ENCODE measurements at places on chromosomes 5 and 9.

DNA sequence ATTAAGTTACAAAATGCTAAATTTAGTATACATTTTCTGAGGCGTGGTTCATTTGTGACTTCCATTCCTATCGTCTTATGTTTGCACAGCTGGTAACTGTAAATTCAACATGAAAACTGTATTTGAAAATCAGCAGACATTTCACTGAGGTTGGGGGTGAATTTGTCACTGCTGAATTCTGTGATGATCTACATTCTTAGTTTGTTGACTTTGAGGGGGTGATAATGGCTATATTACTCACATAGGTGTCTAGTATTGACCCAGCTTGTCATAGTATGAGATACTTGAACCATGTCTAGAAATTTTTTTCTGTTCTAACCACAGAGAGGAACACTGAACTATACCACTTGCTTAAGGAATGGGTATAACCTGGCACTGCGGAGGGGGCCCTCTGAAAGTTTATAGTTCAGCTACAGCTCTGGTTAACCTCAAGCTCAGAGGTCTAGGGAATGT lies 313.3 kb downstream of the PIK3R1 start:
- no peak for DNase-seq

DNA sequence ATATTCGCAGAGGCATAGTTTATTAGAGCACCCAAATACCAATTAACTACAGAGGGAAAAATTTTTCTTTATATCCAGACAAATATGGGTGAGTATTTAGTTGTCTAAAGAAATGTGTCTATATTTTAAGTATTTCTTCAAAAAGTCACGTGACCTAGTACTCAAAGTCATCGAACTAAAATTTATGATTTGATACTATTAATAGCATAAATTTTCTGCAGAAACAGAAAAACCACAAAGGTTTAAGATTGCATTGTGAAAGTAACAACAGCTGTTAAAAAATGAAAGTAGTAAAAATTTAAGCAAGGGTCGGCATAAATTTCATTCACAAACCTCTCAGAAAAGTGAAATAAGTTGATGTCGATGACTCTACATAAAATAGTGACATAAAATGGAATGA lies 323.9 kb upstream of the RORB start:
- no peak for DNase-seq

DNA sequence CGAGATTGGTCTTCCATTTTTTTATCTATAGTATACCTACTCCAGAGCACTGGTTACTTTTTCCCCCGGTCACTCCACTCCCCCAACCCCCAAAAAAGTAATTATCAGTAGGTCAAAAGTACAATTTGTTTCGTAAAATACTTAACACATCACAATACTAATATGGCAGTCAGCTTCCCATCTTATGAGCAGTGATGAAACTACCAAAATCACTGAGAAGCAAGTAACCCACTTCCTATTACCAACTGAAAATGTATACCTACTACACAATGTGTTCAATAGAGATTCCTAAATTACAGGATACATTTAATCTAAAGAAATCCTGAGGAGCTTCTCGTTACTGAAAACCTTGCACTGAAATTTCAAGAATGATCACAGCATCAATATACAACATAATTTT lies 1.9 kb downstream of the CERT1 start:
- no peak for DNase-seq

DNA sequence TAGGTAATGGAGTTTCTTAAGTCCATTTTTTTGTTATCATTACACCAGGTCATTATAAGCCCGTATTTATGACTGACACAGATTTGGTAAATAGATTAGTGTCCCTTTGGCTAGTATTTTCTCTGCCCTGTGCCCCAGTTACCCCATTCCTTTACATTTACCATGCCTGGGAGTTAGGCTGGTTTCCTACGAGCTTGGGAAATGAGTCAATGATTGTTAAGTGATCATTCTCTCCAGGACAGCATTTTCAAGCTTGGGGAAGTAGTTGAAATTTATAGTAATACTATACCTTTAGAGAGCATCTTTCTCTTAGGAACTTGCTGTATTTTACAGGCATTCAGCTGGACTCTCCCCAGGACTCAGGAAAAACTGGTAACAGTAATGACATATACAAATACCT lies 573.1 kb downstream of the TLE4 start:
- DNase-seq: no peak

DNA sequence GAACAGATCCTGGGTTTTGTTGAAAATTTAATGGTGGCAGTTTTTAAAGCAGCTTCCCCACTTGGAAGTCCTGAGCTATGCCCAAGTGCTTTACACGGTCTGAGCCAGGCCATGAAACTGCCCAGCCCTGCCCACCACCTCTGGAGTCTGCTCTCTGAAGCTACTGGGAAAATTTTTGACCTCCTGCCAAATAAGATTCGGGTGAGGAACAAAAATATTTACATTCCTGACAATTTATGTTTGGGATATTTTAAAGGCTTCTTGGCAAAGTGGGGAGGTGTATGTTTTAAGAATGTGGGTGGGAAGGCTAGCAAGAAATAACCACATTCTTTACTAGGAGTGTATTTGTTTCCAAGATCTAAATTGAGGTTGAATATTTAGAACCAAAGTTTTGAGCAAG lies 50.0 kb downstream of the HACD4 start:
- DNase-seq: peak; percentile 88

- DNase-seq: no peak
Observed at GRCh38 chr5:56414066-56414465, 180.9 kb upstream of the ANKRD55 start.

- no peak for DNase-seq
Observed at GRCh38 chr5:110258460-110259216, 467.8 kb downstream of the TMEM232 start.

DNA sequence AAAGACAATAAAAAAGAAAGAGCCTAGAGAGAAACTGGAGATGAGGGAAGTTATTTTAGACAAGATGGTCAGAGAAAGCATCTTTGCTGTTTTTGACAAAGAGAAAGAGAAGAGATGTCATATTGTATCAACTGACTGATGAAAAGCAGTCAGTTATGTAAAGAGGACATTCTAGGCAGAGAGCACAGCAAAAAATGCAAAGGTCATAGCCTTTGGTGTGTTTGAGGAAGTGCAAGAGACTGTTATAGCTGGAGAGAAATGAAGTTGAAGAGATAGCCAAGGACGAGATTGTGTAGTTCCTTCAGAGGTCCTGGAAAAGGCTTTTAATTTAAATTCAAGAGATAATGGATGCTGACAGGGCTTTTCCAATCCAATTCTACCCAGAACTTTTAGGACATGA lies 342.4 kb downstream of the RASEF start:
- no peak for DNase-seq

DNA sequence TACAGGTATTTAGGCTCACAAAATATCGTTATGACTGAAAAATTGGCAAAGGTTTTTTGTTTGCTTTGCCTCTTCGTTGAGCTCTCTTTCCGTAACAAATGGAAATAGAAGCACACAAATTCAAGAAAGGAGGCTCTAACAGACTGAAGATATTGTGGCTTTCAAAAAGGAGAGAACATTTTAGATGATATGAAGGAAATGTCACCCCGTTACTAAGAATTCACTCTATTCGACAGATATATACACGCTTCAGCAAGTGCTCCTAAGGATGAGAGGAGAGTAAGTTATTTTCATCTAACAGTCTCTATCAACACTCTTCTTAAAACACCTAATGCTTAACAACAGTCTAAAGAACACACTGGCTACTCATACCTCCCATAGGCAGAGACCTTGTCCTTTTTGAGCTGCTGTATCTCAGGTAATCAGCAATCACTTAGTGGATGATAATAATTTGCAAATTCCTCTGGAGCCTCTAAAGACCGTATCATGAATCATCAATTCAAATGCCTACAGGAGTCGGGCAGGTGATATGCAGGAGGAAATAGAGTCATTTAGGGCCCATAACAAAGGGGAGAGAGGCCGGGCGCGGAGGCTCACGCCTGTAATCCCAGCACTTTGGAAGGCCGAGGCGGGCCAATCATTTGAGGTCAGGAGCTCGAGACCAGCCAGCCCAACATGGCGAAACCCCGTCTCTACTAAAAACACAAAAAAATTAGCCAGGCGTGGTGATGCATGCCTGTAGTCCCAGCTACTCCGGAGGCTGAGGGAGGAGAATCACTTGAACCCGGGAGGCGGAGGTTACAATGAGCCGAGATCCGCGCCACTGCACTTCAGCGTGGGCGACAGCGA lies 1.4 kb upstream of the HSDL2 start:
- DNase-seq: no peak

DNA sequence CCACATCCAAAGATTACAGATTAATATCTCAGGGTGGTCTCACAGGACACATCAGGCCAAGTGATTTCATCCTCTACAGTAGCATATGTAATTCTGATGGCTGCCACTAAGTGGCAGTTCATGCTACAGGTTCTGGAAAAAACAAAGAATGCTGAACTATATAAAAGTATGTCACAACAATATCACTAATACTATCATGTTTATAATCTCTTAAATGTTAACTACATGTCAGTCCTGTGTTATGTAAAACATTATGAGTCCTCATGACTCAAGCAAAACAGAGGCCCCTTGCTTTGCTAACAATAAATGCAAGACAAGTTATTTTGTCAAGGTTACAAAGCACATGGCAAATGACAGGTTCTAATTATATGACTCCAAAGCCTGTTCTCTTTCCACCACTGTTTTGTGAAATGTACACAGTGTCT lies 233.2 kb downstream of the FBXL17 start:
- peak; percentile 0 for DNase-seq

DNA sequence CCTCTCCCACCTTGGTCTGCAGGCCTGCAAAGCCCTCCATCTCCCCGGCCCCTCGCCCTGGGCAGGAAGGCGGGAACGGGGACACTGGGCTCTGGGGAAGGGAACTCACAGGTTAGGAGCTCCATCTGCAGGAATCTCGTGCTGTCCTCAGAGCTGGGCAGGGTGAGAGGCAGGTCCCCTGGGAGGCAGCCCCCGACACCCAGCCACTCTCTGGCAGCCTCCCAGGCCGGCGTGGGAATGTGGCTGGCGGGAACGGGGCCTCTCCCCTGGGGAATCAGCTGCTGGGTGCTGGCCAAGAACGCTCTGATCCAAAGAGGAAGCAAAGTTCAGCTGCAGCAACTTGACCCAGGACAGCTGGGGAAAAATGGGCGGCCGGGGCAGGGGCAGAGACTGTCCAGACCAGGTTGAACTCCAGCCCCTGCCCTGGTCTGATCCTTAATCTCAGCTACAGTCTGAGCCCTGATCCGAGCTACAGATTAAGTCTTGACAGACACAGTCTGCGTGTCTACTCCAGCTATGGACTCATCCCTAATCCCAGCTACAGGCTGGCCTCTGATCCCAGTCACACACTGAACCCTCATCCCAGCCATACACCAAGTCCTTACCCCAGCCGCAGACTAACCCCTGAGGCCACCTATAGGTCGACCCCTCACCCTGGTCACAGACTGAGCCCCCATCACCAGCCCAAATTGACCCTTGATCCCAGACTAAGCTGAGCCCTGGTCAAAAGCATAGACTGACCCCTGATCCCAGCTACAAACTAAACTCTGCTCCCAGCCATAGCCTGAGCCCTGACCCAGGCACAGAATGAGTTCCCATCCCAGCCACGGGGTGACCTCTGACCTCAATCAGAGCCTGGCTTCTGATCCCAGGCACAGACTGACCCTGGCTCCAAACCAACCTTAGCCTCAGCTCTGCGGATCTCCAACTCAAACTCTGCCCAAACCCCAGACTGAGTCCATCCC lies 37.3 kb upstream of the EGFL7 start:
- DNase-seq: no peak

DNA sequence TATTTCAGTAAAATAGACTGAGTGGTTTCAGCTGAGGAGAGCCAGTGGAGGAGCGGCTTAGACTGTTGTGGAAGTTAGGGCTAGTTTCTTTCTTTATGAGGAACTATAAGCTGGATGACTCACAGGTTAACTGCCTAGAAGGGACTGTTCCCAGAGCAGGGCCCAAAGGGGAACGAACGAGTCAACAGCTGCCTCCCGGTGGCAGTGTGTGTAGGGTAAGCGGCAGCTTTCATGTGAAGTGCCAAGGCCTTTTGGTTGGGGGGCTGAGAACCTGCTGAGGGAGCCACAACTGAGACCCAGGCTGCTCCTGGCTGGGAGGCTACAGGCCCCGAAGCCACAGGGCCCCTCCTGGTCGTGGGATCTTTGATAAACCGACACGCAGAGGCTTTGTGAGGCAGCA lies 7.0 kb downstream of the SQSTM1 start:
- DNase-seq: no peak

DNA sequence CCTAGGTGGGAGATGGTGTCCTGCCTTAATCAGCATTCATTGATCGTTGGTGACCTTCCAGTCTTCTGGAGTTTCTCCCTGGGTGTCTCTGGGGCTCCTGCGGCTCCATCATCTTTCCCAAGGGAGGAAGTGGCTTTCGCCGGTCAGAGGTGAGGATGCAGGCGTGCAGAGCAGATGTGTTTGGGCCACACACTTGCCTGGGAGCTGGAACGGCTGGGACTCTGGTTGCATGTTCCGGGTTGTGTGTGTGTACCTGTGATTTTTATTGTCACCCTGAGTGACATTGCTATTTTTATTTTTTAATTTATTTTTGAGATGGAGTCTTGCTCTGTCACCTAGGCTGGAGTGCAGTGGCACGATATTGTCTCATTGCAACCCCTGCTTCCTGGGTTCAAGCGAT lies 9.6 kb downstream of the HMCN2 start:
- no peak for DNase-seq

GRCh38 chr5:32462618-32463017 lies 18.1 kb upstream of the ZFR start:
- no peak for DNase-seq

GRCh38 chr9:17783227-17783626 lies 204.4 kb downstream of the SH3GL2 start:
- no peak for DNase-seq

DNA sequence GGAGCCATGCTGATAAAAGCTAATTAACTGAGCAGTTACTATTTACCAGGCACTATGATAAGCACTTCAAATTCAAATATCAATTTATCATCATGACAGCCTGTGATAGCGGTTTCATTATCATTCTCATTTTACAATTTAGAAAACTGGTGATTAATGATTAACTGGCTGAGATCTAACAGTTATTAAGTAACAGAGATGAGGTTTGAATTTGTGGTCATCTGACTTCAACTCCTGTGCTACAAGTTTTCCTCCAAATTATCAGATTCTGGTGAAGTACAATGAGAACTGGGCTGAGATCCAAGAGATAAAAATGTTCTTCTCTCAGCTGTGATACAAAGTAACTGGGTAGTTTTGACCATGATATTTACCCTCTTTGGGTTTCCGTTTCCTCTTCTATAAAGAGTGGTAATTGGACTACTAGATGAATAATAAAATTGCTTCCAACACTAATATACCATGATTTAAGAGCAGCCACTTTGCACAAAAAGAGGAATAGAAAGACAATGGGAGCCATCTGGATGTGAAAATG lies 74.5 kb upstream of the CCNG1 start:
- no peak for DNase-seq

GRCh38 chr5:55104946-55105701 lies 2.7 kb downstream of the GZMA start:
- no peak for DNase-seq

GRCh38 chr9:124716808-124717207 lies 54.3 kb downstream of the NR6A1 start:
- DNase-seq: no peak

DNA sequence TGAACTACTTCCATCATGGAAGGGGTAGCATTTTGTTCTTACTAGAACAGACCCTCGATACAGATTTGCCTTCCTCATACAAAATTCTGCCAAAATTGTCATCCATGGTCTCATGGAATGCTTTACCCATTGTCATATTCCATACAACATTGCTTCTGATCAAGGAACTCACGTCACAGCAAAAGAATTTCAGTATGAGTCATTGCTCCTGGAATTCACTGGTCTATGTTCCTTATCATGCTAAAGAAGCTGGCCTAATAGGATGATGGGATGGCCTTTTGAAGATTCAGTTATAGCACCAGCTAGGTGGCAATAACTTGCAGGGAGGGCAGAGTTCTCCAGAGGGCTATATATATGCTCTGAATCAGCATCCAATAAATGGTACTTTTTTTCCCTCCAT lies 18.2 kb upstream of the FNIP1 start:
- DNase-seq: peak; percentile 47

Data from astrocyte of the cerebellum (primary cell).